ENCODE measurements at places on chromosomes 6 and 20.

- no peak for DNase-seq
Measured at GRCh38 chr20:4154958-4155411, 139.6 kb upstream of the RNF24 start.

DNA sequence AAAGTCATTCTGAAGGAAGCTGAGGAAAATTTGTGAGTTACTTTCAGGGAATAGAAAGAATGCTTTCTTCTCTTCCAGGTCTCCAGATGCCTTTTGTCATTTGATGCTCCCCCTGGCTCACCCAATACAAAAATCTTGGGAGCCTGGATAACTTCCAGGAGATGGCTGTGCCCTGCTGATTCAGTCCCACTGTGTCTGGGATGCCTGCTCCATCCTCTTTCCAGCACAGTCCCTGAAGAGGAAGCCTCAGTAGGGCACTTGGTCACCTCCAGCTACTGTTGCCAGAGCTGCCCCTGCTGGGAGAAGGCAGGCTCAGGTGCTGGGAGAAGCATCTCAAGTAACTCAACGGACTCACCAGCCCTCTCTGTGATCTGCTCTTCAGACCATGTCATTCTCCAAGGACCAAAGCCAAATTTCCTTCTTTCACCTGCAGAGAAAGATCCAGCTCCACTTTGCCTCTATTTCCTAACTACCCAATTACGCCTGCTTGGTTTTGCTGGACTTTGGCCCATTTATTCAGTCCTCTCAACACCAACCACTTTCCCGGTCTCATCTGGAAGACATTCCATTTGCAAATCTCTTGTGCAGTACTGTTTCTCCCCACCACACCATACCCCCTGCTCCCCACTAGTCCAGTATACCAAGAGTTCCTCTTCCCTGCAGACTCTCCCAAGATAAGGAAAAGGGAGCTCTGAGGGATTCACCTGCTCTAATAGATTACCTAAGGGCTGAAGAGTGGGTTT is 53.3 kb downstream of the SLC23A2 start:
- no peak for DNase-seq

DNA sequence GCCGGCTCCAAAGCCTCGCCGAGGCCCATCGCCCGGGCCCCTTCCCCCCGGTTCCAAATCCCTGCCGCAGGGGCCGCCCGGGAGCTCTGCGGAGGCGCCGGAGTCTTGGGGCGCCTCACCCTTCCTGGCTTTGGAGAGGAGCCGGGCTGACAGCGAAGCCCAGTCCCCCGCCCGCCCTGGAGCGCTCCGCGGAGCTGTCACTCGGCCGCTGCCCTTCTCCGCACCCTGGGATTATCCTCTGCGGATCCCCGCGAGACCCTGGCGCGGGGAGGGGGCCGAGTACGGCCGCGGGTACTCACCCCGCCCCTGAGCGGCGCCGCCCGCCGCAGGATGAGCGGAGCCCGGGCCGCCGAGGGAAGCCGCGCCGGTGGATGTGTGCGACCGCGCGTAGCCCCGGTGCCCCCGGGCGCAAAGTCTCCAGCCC is 343 bp downstream of the SNAP91 start:
- no peak for DNase-seq

DNA sequence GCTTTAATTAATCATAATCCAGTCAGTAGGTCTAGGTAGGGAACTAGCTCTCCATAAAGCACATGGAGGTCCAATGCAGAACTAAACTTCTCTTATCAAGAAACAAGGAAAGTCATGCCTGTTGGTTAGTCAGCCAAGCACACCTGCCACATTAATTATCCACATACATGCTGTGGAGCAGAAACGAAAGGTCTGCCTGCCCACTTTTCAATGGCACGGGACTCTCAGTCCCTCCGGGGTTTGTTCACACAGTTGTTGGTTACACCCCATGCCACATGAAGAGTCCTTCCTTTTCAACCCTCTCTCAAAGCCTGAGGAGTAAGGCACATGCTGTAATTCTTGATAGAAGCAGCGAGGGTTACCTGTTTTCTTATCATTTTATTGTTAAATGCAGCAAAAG is 1096.4 kb upstream of the MAP3K7 start:
- DNase-seq: no peak

DNA sequence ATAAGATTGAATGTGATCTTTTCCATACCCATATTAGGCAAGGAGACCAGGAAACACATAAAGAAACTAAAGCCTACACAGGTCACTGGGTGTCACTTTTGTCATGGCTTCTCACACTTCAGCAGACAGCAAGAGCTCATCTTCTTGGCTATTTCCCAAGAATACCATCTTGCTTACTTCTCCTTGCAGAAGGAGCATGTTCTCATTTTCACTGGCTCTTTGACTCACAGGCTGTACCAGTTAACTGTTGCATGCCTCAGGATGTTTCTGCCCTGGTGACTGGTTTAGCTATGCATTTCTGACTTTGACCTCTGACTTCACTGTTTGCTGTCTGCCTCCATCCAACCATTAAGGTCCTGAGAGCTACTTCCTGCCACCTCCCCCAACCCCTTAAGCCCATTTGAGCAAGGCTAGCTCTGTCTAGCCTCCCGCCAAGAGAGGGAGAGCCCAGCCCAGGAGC is 40.3 kb upstream of the OGFRL1 start:
- DNase-seq: no peak

DNA sequence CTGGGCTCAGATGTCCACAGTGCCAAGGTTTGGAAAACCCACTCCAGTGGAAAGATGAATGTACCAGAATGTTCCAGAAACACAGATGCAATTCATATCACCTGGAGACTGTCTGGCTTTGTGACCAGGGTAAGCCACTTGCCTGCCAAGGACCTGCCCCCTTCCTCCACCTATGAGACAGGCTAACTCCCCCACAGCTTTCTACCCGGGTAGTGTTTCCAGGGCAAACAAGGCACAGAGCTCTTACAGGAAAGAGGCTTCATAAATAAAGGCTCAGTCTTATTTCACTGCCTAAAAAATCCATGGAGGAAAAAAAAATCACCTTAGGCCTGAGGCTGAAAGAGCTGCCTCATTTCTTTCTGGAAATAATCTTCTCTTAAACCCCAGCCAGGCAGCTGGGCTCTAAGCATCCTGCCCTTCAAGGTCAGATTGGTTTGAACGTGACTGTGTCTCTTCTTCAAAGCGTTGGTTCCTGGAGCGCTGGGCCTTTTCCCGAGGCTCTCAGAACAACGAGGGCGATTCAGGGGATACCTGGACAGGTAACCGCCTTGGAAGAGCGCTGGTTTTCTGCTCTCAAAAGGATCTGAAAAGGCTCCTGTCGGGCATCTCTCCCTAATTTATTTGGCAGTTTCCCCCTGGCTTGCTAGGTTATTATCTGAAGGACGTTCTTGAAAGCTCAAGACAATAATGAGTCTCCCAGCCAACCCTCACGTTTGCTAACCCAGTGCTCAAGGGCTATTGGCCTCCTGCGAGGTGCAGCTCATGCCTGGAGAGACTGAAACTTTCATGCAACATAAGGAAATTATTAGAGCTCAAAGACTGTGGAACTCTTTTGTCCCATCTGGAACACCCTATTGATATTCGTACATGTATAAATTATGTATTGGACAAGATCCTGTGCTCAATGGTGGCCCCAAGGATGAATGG is 199.2 kb upstream of the PMEPA1 start:
- DNase-seq: no peak

GRCh38 chr20:34984756-34985261 is 29.1 kb downstream of the MYH7B start:
- DNase-seq: no peak

- no peak for DNase-seq
Measured at GRCh38 chr6:45781890-45782289, 233.8 kb downstream of the CLIC5 start.
